ENCODE measurements at places on chromosomes 1 and 21.

DNA sequence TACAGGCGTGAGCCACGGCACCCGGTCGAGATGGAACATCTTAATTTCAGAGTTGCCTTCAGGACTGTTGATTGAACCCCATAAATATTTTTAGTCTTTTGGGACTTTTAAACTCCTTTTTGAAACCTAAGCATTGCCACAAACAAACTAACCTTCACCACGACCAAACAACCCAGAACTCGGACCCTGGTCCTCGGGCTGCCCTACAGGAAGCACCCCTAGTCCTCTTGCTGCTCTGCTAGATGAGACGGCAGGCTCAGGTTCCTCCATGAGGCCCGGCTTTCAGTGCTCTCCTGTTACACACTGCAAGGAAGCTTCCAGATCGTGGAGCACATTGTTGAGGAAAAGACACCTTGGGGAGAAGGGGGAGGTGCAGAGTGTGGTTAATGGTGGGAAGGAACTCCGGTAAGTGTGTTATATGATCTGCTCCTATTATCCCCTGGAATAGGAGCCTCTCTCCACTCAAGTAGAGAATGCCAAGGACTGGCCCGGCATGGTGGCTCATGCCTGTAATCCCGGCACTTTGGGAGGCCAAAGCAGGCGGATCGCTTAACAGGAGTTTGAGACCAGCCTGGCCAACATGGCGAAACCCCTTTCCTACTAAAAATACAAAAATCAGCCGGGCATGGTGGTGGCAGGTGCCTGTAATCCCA, 5.7 kb downstream of the EPHX1 start:
- DNase-seq: no peak

- no peak for DNase-seq
These were observed 54.8 kb downstream of the NGF start for GRCh38 chr1:115283249-115283648.

- DNase-seq: no peak
These were observed 13.7 kb downstream of the GGPS1 start for GRCh38 chr1:235342039-235342438.

DNA sequence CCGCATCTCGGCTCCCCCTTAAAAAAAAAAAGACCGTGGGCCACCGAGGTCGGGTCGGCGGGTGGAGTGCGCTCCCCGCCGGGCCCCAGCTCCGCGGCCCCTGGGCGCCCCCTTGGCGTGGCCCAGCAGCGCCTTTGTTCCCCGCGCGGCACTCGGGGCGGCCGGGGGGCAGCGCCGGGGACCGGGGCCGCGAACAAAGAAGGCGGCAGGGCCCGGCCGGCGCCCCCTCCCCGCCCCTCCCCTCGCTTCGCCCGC, 571 bp downstream of the MARCKSL1 start:
- DNase-seq: no peak

DNA sequence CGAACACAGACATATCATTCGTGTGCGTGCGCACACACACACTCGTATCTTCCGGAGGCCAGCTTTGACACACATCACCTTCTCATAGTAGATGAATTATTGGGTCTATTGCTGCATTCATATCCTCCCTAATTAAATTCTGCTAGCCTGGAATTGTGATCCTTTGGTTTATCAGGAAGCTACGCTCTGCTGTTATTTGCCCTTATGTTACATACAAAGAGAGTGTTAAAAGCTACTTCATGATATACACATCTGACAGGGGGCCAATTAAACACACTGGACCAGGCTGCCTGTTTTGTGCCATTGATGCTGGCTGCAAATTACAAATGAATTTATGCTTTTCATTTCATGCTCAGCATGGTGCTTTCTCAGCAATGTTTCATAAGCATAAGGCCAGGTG, 252.0 kb downstream of the RHOU start:
- DNase-seq: no peak

DNA sequence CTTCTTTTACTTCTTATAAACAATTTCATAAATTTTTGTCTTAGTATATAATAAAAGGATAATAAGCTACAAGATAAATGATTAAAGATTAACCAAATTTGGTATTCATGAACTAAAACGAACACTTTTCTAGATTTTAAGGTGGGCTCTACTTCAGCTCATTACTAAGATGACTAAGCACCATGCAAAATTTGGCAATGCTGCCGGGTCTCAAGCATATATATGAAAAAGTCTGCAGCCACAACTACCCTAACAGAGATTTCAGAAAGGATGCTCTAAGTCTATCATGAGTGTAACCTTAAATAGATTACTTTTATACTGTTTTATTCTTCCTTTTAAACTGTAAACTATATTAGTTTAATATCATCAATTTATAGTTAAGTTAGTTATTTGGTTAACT, 47.8 kb downstream of the BRWD1 start:
- no peak for DNase-seq

DNA sequence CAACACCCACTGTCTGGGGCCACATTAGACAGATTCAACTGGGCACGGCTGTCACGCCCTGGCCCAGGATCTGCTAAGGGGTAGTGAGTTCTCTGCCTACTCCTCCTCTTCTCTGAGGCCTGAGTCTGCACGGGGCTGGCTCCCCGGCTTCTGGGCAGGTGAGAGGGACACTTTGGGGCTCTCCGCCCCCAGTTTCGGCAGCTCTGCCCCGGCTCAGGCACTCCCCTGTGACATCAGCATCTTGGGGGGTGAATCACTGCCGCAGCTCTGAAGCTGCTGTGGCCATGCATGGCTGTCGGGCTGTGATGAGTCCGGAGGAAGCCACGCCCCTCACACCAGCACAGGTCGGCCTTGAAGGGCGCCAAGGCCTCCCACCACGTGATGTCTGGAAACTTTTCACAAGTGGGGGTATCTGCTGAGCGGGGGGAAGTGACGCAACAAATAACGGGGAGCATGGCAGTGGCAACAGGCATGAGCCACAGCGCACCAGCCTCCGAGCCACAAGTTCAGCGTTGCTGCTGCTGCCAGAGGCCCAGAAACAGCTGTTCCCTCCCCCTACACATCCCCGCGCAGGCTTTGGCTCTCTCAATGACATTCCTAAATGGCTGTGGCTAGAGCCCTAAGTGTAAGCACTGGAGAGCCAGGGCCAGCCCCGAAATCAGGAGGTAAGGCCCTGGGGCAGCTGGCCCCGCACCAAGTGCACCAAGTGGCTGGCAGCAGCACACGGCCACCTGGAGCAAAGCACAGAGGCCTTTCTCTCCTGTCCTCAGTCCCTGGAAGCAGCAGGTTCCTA, 26.3 kb downstream of the ZBTB17 start:
- DNase-seq: peak; percentile 95

GRCh38 chr1:183234660-183235476, 48.8 kb downstream of the LAMC2 start:
- DNase-seq: peak; percentile 97

DNA sequence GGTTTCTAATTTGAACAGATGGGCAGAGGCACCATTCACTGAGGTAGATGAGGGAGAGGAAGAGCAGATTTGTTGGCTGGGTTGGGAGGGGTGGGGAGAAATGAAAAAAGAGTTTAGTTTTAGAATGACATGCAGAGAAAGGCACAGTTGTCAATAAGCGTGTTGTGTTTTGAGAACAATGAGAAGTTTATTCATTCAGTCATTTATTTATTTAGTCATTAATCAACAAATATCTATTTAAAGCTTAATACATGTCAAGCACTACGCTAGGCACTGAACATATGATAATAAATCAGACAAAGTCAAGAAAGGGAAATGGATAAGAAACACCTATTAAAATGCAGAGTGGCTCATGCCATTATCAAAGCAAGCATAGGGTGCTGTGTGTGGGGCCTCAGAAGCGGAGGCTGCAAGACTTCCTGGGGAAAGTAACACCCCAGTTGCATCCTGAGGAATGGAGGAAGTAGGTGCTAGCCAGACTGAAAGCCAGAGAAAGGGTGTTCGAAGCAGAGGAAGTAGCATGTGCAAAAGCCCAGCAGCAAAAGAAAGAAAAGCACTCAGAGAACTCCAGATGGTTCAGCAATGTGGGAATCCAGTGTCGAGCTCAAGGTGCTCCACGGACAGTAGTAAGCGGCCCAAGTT, 114.1 kb downstream of the RNF220 start:
- no peak for DNase-seq

DNA sequence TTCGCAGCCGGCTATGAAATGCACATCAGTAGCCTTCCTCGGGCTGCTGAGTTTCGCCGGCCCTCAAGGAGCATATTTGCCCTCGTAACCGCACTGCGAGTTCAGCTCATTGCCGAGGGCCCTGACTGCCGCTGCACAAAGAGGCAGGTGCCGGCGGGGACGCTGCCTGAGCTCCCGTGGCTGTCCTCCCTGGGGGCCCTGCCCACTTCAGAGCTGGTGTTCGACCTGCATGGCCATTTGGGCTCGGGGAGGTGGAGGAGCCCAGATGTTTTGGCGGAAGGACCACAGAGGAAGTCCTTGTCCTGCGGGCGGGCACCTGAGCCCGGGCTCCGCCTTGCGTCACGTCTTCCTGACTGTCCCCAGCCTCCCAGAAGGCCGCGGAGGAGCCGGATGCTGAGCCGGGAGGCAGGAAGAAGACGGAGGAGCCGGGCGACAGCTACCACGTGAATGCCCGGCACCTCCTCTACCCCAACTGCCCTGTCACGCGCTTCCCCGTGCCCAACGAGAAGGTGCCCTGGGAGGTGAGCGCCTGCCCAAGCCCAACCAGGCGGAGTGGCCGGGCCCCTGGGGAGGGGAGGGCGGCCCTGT, 29.9 kb upstream of the LRRC3 start:
- DNase-seq: no peak
